ENCODE measurements at places on chromosomes 13 and 19. TPM values are rescaled to one million over a fixed set of nuclear protein-coding genes. Genes with fewer than 3 reads are reported as not detected.

- DNase-seq: no peak
Observed at GRCh38 chr13:23986619-23987018, 89.3 kb upstream of the C1QTNF9B start.

DNA sequence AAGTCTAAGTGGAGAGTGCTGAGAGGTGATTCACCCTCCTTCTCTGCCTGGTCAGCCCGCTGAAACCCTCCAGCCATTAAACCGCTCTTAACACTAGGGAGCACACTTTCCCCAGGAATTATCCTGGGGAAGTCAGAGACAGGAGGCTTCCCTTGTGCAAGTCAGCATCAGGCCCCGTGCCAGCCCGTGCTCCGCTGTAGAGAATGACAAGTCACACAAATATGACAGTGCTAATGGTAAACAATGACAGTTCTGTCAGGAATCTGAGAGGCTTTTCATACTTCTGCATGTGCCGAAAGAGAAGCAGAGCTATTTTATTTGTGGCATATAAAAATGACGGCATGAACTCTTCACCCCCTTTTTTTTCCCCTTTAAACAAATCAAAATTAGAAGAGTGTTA lies 816.9 kb upstream of the SLC10A2 start:
- peak; percentile 26 for DNase-seq

DNA sequence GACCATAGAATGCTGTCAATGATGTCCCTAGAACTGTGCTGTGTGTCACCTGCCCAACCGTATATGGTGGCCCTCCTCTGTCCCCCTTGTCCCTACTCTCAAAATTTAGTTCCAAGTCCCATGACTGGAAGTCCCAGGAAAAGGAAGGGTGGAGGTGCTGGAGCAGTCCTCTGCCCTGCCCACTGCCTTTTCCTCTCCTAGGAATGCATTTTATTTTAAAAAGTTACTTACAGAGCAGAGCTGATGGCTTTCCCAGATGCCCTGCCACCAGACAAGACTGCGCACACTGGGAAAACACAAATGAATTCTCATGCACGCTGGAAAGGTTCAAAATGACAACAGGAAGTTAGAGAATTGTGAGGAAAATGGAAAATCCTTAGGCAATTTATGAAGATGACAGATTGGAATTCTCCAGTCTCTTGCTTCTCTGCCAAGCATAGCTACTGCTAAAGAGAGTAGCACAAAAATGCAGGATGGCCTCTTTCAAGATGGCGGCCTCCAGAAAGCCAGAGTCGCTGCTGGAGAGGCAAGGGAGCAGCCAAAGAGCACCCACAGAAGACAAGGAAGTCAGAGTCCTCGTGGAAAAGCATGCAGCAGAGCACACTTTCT lies 117.1 kb upstream of the TSC22D1 start:
- DNase-seq: no peak

DNA sequence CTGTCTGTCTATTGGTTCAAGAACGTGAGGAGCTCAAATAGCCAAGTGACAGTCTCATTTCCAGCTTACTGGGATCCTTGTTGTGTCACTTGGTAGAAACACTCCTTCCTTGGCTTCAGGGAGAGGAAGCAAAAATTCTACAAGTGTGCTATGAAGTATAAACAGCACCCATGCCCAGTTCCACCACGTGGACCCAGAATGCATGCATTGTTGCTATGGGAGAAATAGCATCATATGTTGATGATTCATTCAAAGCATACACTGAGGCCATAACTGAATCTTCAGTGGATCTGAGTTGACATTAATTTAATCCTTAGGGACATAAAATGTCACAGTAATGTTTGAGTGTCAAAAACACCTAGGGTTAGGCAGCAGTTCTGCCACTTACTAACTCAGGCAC lies 199.0 kb upstream of the RXFP2 start:
- no peak for DNase-seq

DNA sequence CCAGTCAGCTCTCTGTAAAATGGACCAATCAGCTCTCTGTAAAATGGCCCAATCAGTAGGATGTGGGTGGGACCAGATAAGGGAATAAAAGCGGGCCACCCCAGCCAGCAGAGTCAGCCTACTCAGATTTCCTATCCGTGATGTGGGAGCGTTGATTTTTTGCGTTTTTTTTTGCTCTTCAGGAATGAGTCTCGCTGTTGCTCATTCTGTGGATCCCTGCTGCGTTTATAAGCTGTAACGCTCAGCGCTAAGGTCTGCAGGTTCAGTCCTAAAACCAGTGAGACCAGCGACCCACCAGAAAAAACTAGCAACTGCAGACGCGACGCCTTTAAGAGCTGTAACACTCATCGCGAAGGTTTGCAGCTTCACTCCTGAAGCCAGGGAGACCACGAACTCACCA lies 435.7 kb downstream of the SLITRK6 start:
- DNase-seq: no peak

- DNase-seq: no peak
Observed at GRCh38 chr13:75927183-75927669, 291.1 kb downstream of the LMO7 start.

DNA sequence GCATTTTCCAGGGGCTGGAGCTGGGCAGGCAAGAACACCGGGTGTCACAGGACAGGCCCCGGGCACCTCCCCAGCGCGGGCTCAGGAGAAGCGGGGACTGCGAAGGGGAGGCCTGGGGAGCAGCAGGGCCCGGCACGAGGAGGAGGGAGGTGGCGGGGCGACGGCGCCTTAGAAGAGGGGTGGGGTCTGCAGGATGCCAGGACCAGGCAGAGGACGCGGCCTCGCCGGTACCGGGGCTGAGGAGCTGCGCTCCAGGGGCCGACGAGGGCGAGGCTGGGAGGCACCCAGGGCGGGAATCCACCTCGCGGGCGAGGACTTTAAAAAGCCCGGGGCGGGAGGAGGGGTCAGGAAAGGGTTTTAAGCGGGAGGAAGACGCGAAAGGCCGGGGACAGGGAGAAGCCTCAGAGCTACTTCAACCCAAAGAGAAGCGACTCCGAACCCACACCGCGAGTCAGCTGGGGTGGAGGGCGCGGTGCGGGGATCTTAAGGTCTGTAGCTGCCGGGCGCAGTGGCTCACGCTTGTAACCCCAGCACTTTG lies 665 bp downstream of the ZNF347 start:
- DNase-seq: peak; percentile 46

DNA sequence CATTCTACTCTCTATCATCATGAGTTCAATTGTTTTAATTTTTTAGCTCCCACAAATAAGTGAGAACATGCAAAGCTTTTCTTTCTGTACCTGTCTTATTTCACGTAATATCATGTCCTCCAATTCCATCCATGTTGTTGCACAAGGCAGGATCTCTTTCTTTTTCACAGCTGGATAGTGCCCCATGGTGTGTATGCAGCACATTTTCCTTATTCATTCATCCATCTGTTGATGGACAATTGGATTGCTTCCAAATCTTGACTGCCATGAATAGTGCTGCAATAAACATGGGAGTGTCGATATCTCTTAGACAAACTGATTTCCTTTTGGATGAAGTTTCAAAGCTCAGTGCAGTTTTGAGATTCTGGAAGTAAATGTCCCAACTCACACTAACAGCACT lies 326.9 kb downstream of the FGF9 start:
- DNase-seq: no peak

- DNase-seq: no peak
Observed at GRCh38 chr19:47499863-47500830, 14.7 kb downstream of the NAPA start.

DNA sequence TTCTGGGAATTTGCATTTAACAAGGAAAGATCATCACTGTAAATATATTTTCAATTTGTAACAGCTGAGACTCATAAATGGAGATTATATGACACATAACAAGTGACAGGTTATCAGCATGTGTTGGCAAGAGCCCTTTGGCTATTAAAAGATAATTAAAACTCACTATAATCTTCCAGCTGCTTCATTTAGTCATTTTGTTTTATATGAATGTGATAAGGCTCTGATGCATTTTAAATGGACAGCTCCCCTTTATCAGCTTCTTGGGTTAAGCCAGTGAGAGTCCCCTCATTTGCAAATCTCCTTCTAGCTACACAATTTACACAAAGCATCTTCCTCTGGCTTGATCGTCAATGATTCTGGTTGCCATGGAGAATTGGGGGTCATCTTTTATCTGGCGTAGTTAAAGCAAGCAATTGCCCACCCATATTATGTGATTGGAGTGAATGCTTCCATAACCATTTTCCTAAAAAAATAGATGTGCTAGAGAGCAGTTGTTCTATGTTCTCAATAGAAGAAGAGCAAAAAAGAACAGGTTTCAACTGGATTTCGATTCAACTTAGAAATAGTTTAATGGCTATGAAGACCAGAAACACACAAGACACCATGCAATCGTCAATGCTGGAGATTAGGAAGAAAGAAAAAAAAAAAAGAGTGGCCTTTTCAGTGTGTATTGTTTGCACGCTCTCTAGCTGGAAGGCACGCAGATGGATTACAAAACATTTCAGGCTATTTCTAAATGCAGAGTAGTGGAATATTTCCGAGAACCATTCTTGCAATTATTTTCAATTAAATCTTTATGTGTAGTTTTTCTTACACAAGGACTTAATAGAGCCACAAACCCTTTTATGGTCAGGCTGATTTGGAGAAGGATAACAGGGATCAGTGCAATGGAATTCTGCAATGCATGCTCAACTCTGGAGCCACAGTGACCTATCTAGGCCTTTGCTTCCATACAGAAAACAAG lies 27.4 kb downstream of the STARD13 start:
- DNase-seq: no peak

DNA sequence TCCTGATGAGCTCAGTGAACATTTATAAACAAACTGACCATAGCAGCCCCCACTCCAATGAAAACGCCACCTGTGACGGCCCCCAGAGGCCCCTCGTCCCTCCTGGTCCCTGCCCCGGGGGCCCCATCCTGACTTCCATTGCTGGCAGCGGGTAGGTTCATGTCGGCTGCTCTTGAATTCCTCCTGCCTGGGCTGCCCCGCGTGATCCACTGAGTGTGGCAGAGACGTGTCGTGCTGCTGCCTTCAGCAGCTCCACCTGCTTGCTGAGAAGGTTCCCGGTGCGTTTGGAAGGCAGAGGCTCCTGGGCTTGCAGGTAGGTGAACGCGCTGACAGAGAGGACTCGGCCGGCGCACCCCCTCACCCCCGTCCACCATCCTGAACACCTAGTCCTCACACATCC lies 11.6 kb downstream of the C2CD4C start:
- no peak for DNase-seq

DNA sequence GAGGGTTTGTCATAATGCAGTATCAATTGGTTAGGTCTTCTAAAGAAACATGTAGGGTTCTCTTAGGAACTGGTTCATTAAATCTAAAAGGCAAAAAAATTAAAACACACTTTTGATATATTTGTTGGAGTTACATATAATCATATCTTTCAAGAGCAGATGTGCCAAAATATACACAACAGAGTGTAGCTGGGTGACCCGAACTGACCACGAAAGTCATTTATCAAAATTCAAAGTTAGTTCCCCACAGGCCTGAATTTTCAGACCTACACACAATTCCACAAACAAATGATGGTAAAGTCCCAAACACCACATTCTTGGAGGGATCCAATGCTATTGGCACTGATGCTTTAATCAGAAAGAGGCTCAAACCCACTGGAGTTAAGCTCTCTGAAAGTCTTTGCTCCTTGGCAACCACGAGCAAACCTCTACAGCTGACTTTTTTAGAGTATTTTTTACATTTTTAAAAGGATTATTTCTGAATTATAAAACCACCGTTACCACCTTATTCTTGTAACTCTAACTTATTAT lies 50.9 kb downstream of the IRS2 start:
- DNase-seq: no peak

DNA sequence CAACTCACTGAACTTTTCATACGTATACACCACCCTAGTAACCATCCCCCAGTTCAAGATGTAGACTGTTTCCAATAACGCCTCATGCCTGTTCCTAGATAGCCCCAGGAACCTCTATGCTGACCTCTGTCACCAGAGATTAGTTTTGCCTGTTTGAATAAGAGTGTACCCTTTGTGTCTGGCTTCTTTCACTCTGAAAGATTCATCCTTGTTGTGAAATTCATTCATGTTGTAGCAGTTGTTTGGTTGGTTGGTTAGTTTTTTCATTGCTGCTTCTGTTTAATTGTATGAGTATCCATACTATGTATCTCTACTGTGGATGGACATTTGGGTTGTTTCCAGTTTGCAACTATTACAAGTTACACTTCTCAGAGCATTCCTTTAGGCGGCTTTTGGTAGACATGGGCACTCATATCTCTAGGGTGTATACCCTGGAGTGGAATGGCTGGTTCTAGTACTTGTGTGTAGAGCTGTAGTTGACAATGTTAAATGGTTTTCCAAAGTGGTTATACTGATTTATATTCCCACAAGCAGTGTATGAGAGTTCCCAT lies 1.6 kb downstream of the RNASEH2B start:
- no peak for DNase-seq

Gene SEMA6B
- total RNA-seq: 5.6 TPM

Gene CRX
- total RNA-seq: not detected
